ENCODE measurements at places on chromosomes 1 and 21. TPM values are rescaled to one million over a fixed set of nuclear protein-coding genes. Genes with fewer than 3 reads are reported as not detected.

The FAM78B gene
- 4.2 TPM for total RNA-seq

The C2CD2 gene
- total RNA-seq = 4.6 TPM

The SLC25A33 gene
- 6.3 TPM for total RNA-seq

The LCE1C gene
- not detected for total RNA-seq

The DYRK1A gene
- 62.7 TPM for total RNA-seq

The TESK2 gene
- total RNA-seq = 1.5 TPM

The FCGR3A gene
- 23.0 TPM for total RNA-seq

The LAPTM5 gene
- total RNA-seq = 19.5 TPM

The TRIM46 gene
- 0.08 TPM for total RNA-seq

The MRPS15 gene
- 110 TPM for total RNA-seq

The KRTAP12-2 gene
- not detected for total RNA-seq

The SPRR3 gene
- total RNA-seq = not detected

The GPR61 gene
- total RNA-seq = 0.32 TPM

The WNT9A gene
- total RNA-seq = 0.59 TPM

The ATP1A2 gene
- total RNA-seq = 210 TPM

The ELAPOR1 gene
- total RNA-seq = 0.19 TPM

The AKR1A1 gene
- 43.3 TPM for total RNA-seq

The SPATA17 gene
- total RNA-seq = 1.4 TPM

The NEK2 gene
- total RNA-seq = not detected

The FLG2 gene
- not detected for total RNA-seq

The TFF3 gene
- total RNA-seq = 1.00 TPM

The GPR161 gene
- 3.1 TPM for total RNA-seq

The GPR25 gene
- not detected for total RNA-seq

The SELENON gene
- 39.6 TPM for total RNA-seq

The NR5A2 gene
- 1.7 TPM for total RNA-seq

The ADGRL4 gene
- total RNA-seq = 18.3 TPM

The OR2T2 gene
- total RNA-seq = not detected

The AMY1C gene
- not detected for total RNA-seq

The EVA1B gene
- total RNA-seq = 10.8 TPM

The C1orf185 gene
- not detected for total RNA-seq

The SPRR4 gene
- not detected for total RNA-seq

The PM20D1 gene
- total RNA-seq = 1.9 TPM

The ADAMTS5 gene
- 4.0 TPM for total RNA-seq

The DPH2 gene
- total RNA-seq = 16.2 TPM

The EPRS1 gene
- 55.2 TPM for total RNA-seq

The MPZ gene
- total RNA-seq = 4.8 TPM

The LORICRIN gene
- total RNA-seq = not detected

The CENPF gene
- 1.4 TPM for total RNA-seq

The PLA2G2D gene
- total RNA-seq = not detected

The SLC22A15 gene
- 10.7 TPM for total RNA-seq

All from Right ventricle myocardium superior (tissue), 1 donor.